Fibroblast of villous mesenchyme (primary cell): ENCODE measurements at places on chromosomes 7 and 10.

GRCh38 chr7:70949862-70950261 is 182.1 kb upstream of the GALNT17 start:
- no peak for DNase-seq

DNA sequence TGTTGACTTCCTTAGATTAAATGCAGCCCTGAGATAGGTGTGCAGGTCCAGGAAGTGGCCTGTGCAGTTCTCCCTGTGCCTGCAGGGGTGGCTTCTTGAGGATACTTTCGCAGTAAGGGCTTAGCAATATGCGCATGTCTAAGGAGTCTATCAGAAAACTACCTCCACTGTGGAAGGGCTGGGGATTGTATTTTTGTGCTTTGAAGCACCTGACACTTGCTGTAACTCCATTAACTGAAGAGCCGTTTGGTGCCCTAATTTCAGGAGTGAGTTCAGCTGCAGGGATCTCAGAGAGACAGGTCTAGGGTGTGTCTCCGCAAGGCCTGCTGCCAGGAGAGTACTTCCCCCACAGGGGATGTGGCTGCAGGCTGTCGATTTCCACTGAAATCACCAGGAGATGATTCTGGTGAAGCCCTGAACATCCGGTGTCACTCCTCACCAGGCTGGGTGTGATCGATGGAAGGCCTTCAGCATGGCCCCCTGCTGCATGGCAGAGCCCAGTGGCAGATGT is 35.5 kb downstream of the IKZF1 start:
- no peak for DNase-seq

DNA sequence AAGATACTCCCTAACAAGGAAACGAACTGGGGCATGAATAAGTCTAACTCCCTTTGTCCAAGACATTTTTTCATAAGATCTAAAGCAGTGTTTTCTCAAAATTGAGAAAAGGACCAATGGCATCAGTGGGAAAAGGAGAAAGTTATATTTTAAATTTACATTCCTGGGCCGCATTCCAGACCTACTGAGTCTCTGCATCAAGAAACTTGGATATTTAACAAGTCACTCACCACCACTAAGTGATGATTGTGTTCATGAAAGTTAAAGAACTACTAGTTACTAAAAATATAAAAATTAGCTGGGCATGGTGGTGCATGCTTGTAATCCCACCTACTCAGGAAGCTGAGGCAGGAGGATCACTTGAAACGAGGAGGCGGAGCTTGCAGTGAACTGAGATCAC is 149.6 kb upstream of the MEOX2 start:
- no peak for DNase-seq

- DNase-seq, result no peak
These were observed 4.4 kb downstream of the LAMTOR4 start for GRCh38 chr7:100152937-100153666.

DNA sequence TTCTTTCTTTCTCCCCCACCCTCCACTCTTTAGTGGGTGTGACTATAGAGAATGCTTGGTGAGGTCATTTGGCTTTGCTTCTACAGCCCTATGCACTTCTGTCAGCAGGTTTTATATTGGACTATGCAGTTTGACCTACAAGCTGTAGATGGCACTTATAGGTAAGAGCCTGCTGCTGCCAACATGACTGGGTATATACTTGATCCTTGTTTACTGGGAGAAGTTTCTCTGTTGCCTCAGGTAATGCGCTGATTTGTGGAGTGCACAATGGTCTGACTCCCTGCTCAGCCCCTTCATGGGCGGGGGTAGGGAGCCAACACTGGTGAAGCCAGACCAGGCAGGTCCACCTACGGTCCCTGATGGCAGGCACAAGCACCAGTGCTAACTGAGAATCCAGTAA is 33.7 kb upstream of the C7orf33 start:
- DNase-seq, result no peak

GRCh38 chr7:99132595-99133321 is 11.2 kb downstream of the SMURF1 start:
- peak; percentile 84 for DNase-seq

- no peak for DNase-seq
These were observed 77.5 kb upstream of the KCNMA1 start for GRCh38 chr10:77715088-77715487.

DNA sequence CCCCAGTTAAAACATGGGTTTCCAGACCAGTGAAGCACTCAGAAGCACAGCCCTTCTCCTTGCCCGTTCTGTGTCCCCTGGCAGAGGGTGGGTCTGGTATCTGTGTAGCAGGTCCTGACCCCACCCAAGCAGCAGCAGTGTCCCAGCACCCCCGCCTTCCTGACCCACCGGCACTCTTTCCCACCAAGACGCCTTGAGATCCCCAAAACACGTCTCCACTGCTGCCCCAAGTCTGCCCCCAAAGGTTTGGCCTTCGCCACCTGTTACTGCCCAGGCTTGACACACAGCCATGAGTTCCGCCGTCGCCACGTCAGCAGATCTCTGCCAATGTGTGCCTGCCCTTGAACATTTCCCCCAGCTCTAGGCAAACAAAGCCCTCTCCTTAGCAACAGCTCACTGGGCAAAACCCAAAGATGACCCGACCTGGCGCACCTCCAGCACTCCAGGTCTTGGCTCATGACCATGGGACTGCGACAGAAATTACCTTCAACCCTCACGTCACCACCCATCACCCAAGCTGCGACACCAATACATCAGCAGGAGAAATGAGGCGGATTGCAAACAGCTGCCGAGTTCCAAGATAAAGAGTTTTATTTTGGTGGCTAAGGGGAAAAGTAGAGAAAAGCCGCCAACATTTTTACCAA is 75.6 kb downstream of the CTBP2 start:
- peak; percentile 54 for DNase-seq
